Right renal cortex interstitium (tissue), 3 donors: ENCODE measurements at places on chromosomes 4 and X. TPM values are rescaled to one million over a fixed set of nuclear protein-coding genes. Genes with fewer than 3 reads are reported as not detected.

DNA sequence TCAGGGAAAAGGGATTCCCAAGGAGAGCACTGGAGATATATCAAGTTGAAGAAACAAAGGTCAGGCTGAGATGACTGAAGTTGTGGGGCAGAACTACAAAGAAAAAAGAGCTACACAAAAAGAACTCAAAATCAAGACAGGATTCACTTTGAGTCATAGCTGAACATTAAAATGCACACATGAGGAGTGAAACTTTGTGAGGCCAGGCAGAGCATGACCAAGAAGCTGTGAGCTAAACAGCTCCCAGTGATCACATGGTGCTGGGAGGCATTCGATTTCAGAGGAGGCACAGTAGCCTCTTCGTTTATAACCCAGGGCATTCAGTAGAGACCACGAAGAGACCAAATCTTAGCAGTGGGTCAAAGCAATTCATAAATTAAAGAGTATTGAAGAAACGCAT, 145.3 kb downstream of the ATRX start:
- no peak for DNase-seq

- DNase-seq, result no peak
These were observed 103.6 kb upstream of the TEX13D start for GRCh38 chrX:124228849-124229248.

GRCh38 chr4:39961311-39961877, 16.3 kb downstream of the PDS5A start:
- no peak for DNase-seq

The SRPX2 gene
- 10.8 TPM for polyA plus RNA-seq

The RBMXL3 gene
- polyA plus RNA-seq, result not detected

The GALNT7 gene
- 37.1 TPM for polyA plus RNA-seq
